Lung (tissue), 17 donors: ENCODE measurements at places on chromosomes 12 and 14. TPM values are rescaled to one million over a fixed set of nuclear protein-coding genes. Genes with fewer than 3 reads are reported as not detected.
A peak's percentile ranks its signal among the peaks of the same experiment; 100 is the strongest.

DNA sequence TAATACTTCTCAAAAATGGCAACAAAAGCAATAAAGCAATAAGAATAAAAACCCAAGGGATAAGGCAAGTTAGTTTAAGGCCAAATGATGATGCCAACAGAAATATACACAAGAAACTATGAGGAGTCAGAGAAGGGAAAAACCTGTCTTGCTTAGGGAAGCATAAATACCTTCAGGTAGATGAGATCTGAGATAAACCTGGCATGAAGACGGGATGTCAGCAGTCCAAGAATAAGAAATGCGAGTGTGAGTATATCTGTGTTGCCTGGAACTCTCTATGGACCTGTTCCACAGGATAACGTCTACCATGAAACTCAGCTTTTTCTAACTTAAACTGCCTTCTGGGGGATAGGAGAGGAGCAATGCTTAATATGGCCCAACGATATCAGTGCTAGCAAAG is 30.6 kb downstream of the KCNH5 start:
- no peaks in the 10 kb centered on the region for H3K27me3 ChIP-seq
- DNase-seq: no peak
- no peaks in the 10 kb centered on the region for H3K4me1 ChIP-seq
- no peaks in the 10 kb centered on the region for H3K36me3 ChIP-seq

- H3K36me3 ChIP-seq: no peaks in the 10 kb centered on the region
- no peak overlapping the region for H3K4me3 ChIP-seq
- H3K27ac ChIP-seq: no peak overlapping the region
- H3K4me1 ChIP-seq: no peaks in the 10 kb centered on the region
Observed at GRCh38 chr14:56782711-56783110, 27.6 kb downstream of the OTX2 start.

CELA1 gene
- polyA plus RNA-seq: 0.05 TPM

DNA sequence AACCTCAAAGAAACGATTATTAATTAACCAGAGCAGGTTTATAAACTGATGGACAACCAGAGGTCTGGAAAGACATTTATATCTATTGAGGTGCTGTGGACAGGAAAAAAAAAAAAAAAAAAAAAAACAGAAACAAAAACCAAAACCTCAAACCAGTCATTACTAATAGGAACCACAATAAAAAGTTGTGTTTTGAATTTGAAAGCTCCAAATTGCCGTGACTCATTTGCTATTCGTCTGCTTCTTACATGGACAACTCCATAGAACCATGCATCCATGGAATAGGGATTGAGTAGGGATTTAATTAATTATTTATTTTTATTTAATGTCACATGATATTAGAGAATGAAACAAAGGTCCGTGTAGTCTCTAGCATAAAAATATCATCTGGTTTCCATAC is 134.1 kb upstream of the SSTR1 start:
- no peak overlapping the region for H3K4me3 ChIP-seq
- H3K27me3 ChIP-seq: no peaks in the 10 kb centered on the region
- DNase-seq: no peak

- peak; percentile 20 for DNase-seq
- H3K4me1 ChIP-seq: no peaks in the 10 kb centered on the region
- H3K27ac ChIP-seq: no peak overlapping the region
- H3K4me3 ChIP-seq: no peak overlapping the region
Observed at GRCh38 chr14:34843011-34843554, 32.1 kb downstream of the BAZ1A start.

AICDA gene
- polyA plus RNA-seq: 0.14 TPM

GRCh38 chr14:101005447-101005846 is 101.9 kb upstream of the RTL1 start:
- H3K27me3 ChIP-seq: no peaks in the 10 kb centered on the region
- no peak for DNase-seq
- H3K27ac ChIP-seq: no peak overlapping the region
- H3K4me1 ChIP-seq: peaks cover 2% of the 10 kb centered on the region
- no peak overlapping the region for H3K4me3 ChIP-seq

DNA sequence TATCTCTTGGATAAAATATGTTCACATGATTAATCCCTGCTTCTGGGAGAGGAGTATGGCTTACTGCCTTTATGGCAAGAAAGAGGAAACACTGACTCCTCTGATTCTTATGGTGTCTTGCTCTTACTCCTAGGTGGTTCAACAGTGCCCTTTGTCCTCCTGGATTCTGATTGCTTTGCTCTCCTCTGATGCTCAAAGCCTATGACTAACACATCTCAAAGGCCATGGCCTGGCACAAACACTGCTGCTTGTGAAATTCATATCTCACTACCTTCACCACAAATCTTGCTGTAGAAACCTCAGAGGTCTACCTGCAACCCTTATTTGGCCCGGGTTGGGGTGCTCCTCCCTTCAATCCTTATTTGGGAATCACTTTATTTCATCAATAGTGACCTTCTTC is 217.2 kb downstream of the C12orf50 start:
- H3K36me3 ChIP-seq: no peaks in the 10 kb centered on the region
- H3K27me3 ChIP-seq: no peaks in the 10 kb centered on the region
- H3K27ac ChIP-seq: no peak overlapping the region

DNA sequence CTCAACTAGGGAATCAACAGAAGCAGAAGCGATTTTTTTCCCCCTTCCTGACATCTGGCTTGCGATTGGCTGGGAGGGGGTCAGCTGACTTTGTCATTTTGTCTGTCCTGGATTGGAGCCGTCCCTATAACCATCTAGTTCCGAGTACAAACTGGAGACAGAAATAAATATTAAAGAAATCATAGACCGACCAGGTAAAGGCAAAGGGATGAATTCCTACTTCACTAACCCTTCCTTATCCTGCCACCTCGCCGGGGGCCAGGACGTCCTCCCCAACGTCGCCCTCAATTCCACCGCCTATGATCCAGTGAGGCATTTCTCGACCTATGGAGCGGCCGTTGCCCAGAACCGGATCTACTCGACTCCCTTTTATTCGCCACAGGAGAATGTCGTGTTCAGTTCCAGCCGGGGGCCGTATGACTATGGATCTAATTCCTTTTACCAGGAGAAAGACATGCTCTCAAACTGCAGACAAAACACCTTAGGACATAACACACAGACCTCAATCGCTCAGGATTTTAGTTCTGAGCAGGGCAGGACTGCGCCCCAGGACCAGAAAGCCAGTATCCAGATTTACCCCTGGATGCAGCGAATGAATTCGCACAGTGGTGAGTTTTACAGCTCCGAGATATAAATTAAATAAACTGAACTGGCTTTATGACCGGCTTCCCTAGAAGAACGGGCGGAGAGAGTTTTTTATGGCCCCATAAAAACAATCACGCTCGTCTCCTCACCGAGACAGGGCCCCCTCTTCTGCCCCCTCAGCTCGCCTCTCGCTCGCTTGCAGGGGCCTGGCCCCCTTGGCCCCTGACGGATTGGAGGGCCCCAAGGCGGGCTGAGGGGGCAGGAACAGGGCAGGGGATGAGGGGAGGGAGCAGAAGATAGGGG is at the start of gene HOXC6:
TSS of gene HOXC6 (plus strand) at position 127 of the 888 bp plus-strand sequence. CDS start at position 209, 82 bp downstream.
- DNase-seq: no peak
- no peak within 1 kb of the TSS for H3K4me3 ChIP-seq
- H3K27ac ChIP-seq: no peak within 1 kb of the TSS

DNA sequence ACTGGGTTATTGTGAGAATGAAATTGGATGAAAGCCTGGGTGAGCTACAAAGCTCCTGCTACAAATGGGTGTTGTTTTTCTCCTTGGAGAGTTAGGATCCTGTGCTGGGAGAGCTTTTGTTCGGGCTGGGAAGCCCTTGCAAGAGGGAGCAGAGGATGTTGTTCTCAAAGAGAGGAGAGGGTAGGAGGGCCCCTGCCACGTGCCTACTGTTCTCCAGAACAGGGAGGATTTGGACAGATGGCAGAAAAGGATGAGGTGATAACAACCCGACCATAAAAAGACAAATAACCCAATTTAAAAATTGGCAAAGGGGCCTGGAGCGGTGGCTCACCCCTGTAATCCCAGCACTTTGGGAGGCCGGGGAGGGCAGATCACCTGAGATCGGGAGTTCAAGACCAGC is 68.8 kb downstream of the GALNT16 start:
- no peak overlapping the region for H3K27ac ChIP-seq
- no peaks in the 10 kb centered on the region for H3K4me1 ChIP-seq
- H3K4me3 ChIP-seq: no peak overlapping the region
- no peaks in the 10 kb centered on the region for H3K36me3 ChIP-seq
- DNase-seq: no peak

DNA sequence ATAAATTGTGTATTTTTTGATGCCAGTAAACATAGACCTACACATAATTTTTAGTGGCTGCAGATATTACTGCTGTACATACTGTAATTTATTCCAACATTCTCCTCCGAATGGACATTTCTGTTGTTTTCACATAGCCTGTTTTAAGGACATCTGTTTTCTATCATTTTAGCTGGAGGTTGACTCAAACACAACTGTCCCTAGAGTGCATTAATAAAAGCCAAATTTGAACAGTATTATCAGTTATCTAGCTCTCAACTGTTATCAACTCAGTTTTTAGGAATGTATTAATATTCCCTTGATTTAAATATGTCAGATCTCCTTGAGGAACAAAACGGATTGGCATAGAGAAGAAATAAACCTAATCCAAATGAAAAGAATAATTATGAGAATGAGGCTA is 17.2 kb upstream of the PIWIL1 start:
- no peak overlapping the region for H3K4me3 ChIP-seq
- no peaks in the 10 kb centered on the region for H3K36me3 ChIP-seq
- DNase-seq: no peak

DNA sequence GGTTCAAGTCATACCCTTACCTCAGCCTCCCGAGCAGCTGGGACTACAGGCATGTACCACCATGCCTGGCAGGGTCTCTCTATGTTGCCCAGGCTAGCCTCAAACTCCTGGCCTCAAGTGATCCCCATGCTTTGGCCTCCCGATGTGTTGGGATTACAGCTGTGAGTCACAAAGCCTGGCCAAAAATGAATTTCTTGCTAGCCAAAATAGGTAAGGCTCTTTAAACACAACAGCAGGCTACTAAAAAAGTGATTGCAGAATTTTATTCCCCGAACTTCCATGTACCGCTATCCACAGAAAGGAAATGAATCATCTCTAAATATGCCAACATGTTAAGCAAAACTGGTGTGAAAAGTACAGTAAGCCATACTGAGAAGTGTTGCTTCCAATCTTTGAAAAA is 50.6 kb downstream of the WDHD1 start:
- no peak overlapping the region for H3K4me3 ChIP-seq
- no peak for DNase-seq
- H3K4me1 ChIP-seq: no peaks in the 10 kb centered on the region
- H3K27ac ChIP-seq: no peak overlapping the region
- no peaks in the 10 kb centered on the region for H3K27me3 ChIP-seq

AMDHD1 gene
- polyA plus RNA-seq: 1.9 TPM

OGFOD2 gene
- polyA plus RNA-seq: 19.7 TPM

DNA sequence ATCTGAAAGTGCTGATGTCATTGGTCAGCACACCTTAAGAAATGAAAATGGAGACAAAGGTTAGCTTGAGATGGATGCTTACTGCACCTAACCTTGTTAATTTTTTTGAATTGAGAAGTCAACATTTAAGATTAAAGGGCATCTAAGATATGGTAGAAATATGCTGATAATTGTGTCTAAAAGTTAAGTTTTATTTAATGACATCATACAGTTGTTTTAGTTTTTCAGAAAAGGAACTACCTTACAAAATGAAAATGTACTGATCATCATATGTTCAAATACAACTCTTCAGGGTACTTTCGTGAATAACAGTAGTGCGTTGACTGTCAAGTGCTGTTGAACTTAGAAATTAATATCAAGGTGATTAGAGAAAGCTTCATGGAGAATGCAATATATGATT is 2.5 kb downstream of the SMCO3 start:
- DNase-seq: no peak
- H3K4me3 ChIP-seq: no peak overlapping the region
- H3K36me3 ChIP-seq: no peaks in the 10 kb centered on the region

RNASE3 gene
- 0.79 TPM for polyA plus RNA-seq

DNA sequence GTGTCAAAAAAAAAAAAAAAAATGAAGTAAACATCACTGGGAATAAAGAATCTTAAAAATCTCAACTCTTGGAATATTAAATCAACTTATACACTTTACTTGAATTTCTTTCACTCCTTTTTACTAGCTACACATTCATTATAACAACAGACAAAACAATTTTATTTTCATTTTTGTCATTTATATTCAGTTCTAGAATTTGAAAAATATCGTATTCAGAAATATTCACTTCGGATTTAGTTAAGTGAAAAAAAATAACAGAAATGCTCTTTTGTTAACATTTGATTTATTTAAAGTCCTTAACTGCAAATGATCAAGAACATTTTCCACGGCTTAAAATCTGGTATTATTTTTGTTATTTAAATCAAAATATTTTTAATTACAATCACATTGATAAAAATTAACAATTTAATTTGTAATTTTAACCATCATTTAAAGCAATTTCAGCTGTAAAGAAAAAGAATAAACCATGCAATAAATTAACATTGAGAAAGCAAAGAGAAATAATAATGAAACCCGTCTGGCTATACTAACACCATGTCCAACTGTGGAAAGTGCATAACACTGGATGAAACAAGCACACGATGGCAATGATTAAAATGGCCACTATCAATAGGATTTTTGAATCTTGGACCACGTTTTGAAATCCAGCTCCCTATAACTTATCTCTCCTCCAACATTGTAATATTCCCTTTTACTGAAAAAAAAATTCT is 5.2 kb downstream of the FOXA1 start:
- H3K27me3 ChIP-seq: peaks cover 82% of the 10 kb centered on the region
- H3K27ac ChIP-seq: no peak overlapping the region
- no peak overlapping the region for H3K4me3 ChIP-seq
- no peaks in the 10 kb centered on the region for H3K36me3 ChIP-seq
- DNase-seq: peak; percentile 20
